ENCODE measurements at places on chromosomes 7 and 10. TPM values are rescaled to one million over a fixed set of nuclear protein-coding genes. Genes with fewer than 3 reads are reported as not detected.

GRCh38 chr7:155167706-155168365 lies 97.7 kb downstream of the HTR5A start:
- no peak for DNase-seq

DNA sequence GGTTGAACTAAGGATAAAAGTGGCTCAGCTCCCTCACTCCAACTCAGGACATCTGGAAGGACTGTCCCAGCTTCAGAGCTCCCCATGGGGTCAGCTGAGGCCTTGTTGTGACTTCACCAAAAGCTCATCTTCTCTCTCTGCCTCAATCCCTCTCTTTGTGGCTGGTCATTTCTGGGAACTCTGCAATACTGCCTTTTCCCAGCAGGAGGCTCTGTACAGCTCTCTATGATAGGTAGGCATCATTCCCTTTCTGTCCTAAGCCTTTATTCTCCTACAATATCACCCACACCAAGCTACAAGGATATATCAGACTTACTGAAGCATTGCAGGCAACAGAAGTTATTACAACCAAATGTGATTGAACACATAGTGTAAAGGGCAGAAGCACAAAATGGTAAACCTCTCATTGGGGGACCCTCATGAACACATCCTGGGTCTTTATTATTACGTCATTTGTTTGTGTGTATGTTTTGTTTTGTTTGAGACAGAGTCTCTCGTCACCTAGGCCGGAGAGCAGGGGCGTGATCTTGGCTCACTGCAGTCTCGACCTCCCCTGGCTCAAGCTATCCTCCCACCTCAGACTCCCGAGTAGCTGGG lies 36.7 kb upstream of the PRPS1L1 start:
- peak; percentile 13 for DNase-seq

DNA sequence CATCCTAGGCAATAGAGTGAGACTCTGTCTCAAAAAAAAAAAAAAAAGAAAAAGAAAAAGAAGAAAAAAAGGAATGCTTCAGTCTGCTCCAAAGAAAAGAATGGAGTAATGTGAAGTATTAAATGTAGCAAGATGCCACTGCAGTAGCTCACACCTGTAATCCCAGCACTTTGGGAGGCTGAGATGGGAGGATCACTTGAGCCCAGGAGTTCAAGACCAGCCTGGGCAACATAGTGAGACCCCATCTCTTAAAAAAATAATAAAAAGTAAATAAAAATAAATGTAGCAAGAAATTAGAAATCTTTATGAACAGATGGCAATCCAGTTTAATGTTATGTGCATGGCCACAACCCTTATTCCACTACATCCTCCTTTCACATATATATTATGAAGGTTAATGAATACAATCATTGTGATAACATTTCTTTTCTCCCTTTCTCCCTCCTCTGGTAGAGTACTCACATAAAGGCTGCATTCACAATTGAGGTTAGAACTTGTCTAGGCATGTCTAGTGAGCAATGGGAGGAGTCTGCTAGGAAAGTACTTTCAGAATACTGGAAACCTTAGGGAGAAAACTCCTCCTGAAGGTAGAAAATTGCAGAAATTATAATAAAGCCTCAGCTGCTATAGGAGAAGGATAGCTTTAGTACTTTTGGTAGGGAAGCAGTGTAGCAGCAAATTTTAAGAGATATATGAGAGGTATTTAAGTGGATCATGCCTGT lies 20.4 kb downstream of the KLLN start:
- no peak for DNase-seq

DNA sequence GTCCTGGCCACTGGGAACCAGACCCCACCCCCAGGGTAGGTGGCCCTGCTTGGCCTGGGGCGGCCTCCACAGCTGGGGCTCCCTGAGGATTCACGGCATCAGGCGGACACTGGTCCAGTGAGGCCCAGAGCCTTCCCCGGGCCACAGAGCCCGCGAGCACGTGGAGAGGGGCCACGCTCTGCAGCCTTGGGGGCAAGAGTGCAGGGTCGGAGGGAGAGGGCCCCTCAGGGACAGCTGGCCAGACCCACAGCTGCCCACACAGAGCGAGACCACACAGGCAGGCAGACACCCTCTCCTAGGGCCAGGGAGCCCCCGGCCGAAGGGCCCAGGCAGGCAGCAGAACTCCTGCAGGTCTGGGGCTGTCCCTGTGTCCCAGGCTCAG lies 10.7 kb downstream of the VENTX start:
- no peak for DNase-seq

DNA sequence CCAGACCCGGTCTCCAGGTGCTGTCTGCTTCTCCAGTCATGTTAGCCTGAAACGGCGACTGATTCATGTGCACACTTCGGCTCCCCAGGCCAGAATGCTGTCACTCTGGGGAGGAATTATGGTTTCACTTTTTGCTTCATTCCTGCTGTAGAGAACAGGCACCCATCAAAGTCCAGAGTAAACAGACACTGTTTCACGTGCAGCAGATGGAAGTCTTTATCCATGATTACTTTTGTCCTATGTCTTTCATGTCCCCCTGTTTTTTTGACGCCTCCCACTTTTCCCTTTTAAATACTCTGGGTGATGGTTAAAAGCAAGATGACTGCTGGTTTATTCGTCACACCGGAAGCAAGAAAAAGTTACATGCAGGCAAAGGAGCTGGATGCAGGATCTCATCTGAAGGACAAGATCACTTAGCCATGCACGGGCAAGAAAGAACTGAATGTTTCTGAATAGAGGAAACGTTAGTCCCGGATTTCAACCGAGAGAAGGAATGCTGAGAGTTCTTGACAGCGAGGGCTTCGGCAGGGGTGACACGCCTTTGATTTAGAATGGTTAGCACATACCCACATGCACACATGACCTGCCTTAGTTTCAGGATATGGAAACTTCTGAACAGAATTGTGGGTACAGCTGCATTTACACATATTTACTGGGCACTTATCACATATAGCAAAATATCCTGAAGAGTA lies 250.0 kb upstream of the KLF6 start:
- no peak for DNase-seq

GRCh38 chr7:114865564-114865963 lies 56.3 kb upstream of the MDFIC start:
- peak; percentile 38 for DNase-seq

- DNase-seq = no peak
These were observed 19.0 kb upstream of the LAMB4 start for GRCh38 chr7:108149119-108149518.

GRCh38 chr7:5322621-5323410 lies 40.1 kb downstream of the SLC29A4 start:
- DNase-seq = no peak

DNA sequence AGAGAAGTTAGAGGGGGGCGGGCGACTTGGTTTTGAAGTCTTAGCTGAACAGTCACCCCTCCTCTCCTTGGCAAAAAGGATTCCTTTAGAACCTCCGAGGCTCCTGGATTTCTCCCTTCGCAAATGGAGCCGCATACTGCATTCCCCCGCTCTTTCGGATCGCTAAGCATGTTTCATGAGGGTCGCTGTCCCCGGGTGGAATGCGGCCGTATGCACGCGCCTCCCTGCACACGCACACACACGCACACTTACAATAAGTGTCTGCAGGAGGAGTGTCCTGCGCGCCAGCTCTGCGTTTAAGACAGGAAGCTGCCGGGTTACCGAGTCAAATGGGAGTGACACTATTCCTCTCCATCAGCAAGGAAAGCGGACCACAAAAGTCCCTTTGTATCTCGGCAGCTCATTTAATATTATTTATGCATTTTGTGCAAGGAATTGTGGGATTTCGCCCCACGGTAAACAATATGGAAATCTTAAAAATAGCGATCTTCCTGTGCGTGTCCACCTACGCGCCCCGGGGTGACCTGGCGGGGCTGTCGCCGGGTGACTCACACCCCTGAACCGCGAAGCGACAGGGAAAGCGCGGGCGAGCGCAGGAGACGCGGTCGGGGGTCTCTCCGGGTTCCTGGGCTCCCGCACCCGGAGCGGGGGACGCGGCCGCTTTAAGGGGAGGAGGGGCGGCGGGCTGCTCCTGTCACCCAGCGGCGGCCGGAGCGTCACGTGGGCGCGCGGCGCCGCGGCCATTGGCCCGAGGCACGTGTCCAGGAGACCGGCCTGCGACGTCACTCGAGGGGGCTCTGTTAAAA lies 988 bp upstream of the EN2 start:
- peak; percentile 50 for DNase-seq

DNA sequence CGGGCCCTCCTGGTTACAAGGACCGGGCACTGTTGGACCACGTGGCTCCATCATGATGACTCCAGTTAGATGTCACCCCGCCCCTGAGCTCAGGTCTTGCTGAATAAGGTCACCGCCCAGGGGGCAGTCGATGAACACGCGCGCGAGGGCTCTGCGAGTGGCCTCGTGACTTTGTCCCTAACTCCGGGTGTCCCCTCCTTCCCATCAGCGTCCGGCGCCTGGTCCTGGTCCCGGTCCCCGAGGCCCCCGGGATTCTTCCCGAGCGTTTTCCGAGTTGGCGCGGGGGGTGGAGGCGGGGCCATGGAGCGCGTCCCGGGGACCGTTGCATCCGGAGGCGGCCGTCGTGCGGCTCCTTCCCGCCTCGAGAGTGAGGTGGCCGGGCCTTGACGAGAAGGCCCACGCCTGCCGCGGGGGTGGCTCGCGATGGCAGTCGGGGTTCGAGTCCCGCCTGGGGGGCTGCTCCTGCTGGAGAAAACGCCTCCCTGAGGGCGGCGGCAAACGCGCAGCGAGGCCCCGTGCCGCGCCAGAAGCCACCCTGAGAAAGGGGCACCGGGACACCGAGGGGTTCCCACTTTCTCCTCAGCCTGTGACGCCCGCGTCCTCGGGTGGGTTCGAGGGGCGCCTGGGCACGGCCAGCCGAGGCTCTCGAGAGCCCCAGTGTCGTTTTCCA lies 569 bp upstream of the NPTX2 start:
- DNase-seq = no peak

GRCh38 chr10:128217136-128217535 lies 90.9 kb upstream of the MKI67 start:
- DNase-seq = no peak

DNA sequence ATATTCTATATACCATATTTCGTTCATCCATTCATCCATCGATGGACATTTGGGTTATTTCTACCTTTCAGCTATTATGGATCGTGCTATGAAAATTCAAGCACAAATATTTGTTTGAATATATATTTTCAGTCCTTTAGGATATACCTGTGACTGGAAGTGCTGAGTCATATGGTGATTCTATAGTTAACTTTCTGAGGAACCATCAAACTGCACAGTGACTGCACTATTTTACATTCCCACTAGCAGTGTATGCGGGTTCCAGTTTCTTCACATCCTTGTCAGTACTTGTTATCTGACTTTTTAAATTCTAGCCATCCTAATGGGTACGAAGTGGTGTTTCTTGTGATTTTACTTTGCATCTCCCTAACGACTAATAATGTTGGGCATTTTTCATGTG lies 104.0 kb downstream of the MAPK8 start:
- DNase-seq = no peak

GRCh38 chr10:3955493-3955892 lies 170.5 kb upstream of the KLF6 start:
- no peak for DNase-seq

Gene EN2
- total RNA-seq = 0.75 TPM

Gene HILPDA
- 16.1 TPM for total RNA-seq

Gene SRRM3
- total RNA-seq = 2.9 TPM

Gene TAC1
- total RNA-seq = not detected

Gene ABLIM1
- total RNA-seq = 28.2 TPM

Gene HOXA11
- total RNA-seq = 7.1 TPM

Gene WDR86
- total RNA-seq = not detected

Gene CNTNAP2
- 0.15 TPM for total RNA-seq

Gene NKX6-2
- not detected for total RNA-seq

Gene ARHGEF35
- total RNA-seq = 0.84 TPM
